ENCODE measurements at places on chromosomes 4 and X.

GRCh38 chr4:169122422-169122821 lies 112.4 kb upstream of the CBR4 start:
- DNase-seq = no peak

DNA sequence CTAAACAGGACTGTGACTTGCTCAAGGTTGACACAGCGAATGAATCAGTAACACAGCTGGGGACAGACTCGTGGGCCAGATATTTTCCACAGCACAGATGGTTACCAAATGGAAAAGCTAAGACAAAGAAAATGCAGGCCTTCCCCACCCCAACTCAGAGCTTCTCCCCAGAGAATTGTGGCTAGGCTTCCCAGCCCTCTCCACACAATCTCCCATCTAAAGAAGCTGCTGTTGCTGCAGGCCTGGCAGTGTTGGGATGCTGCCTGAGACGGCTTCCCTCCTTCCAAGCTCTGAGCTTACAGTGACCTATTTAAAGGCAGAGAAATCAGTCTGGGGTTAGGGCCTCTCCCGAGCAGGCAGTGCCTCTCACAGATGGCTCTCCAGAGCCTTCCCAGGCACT lies 46.5 kb upstream of the PGRMC1 start:
- no peak for DNase-seq

- DNase-seq = no peak
These were observed 91.3 kb upstream of the WDR44 start for GRCh38 chrX:118254611-118255010.

GRCh38 chrX:106177106-106177981 lies 9.2 kb downstream of the PWWP3B start:
- no peak for DNase-seq

DNA sequence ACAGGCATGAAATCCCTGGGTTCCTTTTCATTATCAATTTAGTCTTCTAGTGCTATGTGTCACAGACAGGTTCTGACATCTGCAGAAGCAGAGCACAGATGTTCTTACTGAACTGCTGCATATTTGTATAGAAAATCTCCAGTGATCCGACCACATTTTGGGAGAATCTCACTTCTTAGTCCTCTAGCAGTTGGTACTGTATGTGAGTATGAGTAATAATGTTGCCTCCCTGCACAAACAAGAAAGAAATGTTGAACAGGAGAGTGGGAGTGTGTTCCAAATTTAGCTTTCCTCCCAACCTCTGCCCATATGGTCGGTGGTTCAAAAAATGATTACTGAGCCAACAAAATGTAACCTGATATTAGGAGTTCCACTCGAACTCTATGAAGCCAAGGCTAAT lies 165.3 kb upstream of the GPC4 start:
- DNase-seq = no peak

DNA sequence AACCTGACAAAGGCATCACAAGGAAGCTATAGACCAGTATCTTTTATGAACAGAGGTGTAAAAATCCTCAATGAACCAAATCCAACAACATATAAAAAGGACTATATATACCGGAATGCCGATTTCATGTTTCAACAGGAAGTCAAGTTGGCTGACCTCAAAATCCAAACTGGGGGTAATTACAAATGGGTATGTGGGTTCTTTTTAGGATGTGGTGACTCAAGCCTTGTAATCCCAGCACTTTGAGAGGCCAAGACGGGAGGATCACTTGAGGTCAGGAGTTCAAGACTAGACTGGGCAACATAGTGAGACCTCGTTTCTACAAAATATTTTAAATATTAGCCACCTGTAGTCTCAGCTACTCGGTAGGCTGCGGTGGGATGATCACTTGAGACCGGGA lies 10.4 kb downstream of the PRSS48 start:
- no peak for DNase-seq

DNA sequence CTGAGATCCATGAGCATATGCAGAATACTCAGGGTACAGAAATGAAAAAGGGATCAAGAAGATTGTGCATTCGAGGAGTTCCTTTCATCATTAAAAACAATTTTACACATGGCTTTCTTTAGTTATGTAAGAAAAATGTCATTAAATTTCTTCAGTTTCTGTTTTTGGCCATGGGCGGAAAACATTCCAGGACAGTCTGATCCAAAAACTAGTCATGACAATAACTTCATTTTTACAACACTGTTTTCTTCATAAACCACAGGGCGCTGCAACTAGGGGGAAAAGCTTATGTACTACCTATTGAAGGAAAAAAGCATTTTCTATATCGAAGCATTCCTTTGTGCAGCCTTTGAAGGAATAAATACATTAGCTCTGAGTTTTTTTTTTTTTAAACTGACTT lies 28.2 kb downstream of the IL13RA1 start:
- DNase-seq = no peak

DNA sequence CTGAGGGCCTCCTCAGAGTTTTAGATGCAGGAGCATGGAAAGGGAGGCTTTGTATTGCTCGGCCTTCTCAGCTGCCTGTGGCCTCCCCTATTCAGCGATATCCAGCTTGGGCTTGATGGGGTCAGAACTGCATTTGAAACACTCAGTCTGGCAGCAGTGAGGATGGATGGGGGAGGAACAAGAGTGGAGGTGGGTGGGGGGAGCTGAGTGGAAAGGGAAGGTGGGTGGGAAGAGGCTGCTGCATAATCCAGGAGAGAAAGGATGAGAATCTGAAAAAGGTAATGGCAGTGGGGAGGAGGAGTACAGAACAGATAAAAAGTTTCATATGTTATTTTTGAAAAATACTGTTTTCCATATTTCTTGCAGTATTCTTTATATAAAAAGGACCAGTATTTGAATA lies 202.7 kb downstream of the SLC4A4 start:
- DNase-seq = no peak

DNA sequence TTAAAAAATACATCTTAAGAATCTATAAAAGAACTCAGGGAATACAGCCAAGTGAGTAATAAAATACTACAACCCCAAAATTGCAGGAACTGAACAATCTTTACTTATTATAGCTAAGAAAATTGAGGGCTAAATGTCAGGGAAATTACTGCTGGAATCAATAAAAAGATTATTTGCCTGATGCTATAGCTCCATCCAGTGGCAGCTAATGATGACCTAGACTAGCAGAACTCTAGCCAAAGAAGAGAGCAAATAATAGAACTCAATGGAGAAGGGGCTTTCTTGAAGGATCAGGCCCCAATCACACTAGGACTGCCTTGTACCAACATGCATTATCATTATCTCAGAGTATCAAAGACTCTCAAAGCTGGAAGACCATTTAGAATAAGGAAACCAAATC lies 85.0 kb upstream of the FAM241A start:
- no peak for DNase-seq

DNA sequence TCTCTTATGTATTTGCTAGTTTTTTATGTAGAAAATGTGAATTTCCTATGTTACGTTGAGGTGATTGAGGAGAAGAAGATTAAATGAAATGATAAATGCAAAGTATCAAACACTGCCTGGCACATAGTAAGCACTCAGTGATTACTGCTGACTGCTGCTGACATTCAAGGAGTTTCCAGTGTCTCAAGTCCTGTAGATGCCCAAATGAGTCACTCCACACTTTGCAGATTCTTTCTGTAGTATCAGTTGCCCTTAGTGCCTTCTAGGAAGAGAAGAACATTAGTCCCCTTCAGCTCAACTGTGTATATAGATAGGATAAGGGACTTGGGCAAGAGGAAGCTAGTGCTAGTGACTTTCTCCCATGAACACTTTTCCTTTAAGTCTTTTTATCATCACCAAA lies 240.5 kb upstream of the TEX13A start:
- DNase-seq = no peak

DNA sequence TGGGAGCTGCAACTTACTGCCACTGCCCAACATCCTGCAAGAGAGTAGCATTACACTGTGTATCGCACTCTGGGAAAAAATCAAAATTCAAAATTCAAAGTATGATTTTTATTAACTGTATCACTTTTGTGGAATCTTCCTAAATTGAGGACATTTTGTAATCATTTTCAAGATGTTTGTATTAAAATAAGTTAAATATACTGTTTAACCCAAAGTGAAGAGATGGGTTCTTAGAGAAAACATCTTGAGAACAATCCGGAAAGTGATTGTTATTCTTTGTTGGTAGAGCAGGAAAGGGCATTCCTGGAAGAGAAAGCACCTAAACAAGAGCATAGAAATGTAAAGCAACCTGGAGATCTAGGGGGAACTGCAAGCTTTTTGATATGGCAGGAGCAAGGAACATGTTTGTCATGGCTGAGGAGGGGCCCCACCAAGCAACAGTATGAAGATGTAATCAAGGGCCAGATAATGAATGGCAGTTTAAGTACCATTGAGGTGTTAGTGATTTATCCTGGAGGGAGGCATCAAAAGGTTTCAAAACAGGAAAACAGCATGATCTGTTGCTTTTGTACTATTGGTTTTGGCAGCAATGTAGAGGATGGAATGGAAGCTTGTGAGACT lies 14.1 kb upstream of the SEC24D start:
- DNase-seq = no peak

DNA sequence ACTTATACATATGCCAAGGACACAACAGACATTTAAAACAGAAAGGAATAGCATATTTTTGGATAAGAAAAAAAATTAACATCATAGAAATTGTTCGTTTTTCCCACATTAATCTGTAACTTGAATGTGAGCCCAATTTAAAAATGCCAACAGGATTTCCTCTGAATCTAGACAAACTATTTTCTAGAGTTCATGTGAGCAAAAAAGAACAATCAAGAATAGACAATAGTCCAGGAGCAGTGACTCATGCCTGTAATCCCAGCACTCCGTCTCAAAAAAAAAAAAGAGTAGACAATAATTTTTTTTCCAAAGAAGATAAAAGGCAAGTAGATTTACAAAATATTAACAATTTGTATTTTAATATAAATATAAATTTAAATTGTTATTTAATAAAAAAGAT lies 73.7 kb upstream of the DUSP21 start:
- DNase-seq = no peak

GRCh38 chr4:98786866-98787265 lies 128.5 kb upstream of the TSPAN5 start:
- no peak for DNase-seq

- DNase-seq = no peak
These were observed 525.8 kb downstream of the NLGN4X start for GRCh38 chrX:5702890-5703289.

DNA sequence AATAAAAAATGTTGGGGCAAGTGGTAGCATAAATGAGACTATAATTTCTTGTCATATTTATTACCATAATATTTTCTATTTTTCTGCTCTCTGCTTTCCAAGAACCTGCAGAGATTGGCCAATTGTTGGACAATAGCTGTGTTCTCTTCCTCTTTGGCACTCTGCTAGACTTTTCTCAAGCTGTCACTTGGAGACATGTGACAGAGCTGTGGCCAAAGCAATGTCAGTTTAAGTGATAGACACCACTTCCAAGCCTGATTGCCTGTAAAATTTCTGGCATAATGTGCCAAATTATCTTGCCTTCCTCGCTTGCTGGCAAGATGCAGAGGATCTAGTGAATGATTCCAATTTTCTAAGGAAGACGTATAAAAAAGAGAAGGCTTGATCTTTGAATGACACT lies 162.2 kb upstream of the NDST4 start:
- DNase-seq = no peak

DNA sequence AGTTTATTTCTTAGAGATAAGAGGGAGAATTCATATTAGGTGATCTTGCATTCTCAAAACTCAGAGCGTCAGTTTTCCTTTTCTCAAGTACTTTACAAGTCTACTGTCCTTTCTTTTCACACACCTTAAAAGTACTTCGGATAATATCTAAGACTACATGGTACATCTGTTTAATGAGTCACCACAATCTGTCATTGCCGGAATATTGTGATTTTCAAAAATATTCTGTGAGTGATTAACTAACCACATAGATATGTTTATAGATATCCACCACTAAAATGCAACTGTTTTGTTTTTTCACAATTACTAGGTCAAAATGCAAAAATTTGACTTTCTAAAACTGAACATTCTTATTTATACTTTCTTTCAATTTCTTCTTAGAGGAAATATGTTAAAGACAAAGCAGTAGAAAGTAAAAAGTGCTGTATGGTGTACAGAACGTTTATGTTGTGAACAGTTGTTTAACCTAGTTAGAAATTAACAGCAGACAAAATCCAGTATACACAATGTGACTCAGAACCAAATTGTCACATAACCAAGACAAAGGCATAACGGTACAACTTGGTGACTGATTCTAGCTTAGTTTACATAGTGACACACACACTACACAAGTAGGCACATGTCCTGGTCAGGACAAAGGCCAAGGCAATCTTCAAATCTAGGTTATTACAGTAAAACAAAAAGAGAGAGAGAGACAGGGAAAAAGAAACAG lies 482.9 kb downstream of the NAF1 start:
- no peak for DNase-seq

DNA sequence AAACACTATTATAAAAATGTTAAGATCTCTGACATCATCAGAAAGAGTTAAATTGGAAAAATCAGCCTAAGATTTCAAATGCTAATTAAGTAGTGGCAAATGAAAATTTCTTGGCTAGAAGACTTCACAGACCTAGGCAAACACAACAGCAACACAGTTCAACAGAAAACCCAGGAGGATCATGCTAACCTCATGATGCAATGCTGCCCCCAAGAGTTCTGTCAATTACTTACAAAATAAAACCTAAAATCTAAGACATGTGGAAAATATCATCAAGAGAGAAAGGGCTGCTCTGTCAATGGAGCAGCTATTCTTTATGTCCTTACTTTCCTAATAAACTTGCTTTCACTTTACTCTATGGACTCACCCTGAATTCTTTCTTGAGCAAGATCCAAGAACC lies 21.0 kb downstream of the S100G start:
- no peak for DNase-seq

- DNase-seq = no peak
These were observed 253.4 kb downstream of the KCNIP4 start for GRCh38 chr4:21695141-21695540.

DNA sequence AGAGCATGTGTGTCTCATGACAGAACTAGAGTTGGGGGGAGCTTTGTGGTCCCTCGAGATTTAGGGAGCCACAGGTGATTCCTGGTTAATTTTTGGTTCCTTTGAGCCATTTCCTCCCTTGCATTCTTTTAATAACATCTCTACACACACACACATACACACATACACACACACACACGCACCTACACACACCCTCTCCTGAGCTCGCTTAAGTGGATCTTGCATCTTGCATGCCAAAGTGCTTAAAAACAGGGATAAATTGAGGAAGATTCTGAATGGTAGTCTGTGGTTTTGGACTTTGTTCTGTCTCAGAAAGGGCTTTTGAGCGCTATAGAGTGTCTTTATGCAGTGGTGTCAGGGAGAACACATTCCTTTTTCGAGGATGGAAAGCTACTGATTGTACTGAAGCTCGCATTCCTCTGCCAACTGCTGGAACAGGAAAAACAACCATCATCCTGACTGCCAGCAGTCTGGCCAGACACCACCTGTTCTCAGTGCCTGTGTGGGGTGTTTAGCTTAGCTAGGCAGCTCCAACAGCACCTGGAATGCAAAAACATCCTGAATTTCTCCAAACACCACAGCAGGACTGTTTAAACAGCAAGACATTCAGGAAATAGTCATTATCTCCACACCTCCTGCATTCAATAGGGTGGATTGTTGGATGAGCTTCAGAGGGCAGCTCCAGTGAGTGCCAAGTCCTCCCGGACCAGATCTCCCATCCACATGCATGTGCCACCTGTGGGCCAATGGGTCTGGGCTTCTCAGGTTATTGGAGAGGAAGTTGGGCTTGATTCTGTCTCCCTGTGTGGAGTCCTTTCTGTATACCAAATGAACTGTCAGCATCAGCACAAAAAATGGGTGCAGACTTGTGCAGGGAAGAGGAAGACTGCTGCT lies 21.9 kb upstream of the IGFBP7 start:
- DNase-seq = no peak

GRCh38 chr4:168357941-168358340 lies 39.4 kb upstream of the DDX60 start:
- DNase-seq = no peak

- no peak for DNase-seq
These were observed 261.4 kb downstream of the LDB2 start for GRCh38 chr4:16636912-16637630.

GRCh38 chrX:154774622-154775021 lies 12.0 kb downstream of the DKC1 start:
- DNase-seq = no peak

All from activated CD8-positive, alpha-beta memory T cell treated with anti-CD3 and anti-CD28 coated beads for 1 hour (primary cell).